ENCODE measurements at places on chromosomes 6 and 20.

DNA sequence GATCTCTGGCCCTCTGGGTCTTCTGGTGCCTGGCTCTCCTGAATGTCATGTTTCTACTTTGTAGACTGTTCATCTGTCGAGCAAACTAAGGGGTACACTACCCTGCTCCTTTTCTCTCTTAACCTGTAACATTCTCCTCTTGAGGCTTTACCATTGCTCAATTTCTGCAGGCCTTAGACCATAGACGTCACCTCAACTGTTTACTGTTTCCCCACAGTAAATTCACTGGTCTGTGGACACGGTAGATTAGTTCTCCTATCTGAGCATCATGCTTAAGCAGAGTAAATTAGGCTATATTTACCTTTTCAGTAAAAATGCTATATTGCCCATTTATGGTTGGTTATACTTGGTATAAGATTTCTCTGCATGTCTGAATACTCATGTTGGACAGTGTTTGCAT is 40.5 kb downstream of the MCM8 start:
- no peak for DNase-seq

- no peak for DNase-seq
Measured at GRCh38 chr6:54248319-54248718, 59.9 kb upstream of the TINAG start.

- DNase-seq, result no peak
Measured at GRCh38 chr6:137361701-137362100, 132.5 kb downstream of the OLIG3 start.

GRCh38 chr6:151025076-151025475 is 159.6 kb downstream of the MTHFD1L start:
- DNase-seq, result no peak

GRCh38 chr6:100433726-100434435 is 30.8 kb downstream of the SIM1 start:
- DNase-seq, result no peak
